A673 (cell line): ENCODE measurements at places on chromosomes 7 and 10. TPM values are rescaled to one million over a fixed set of nuclear protein-coding genes. Genes with fewer than 3 reads are reported as not detected.
A peak's percentile ranks its signal among the peaks of the same experiment; 100 is the strongest.

GRCh38 chr7:29115130-29115687, 31.1 kb downstream of the CPVL start:
- DNase-seq = no peak

Gene TWIST1
- 37.6 and 41.6 TPM in 2 replicates for total RNA-seq

Gene ABCC2
- total RNA-seq = 1.1 and 1.3 TPM in 2 replicates

- no peak for DNase-seq
Observed at GRCh38 chr7:39659356-39660013, 36.1 kb downstream of the RALA start.

DNA sequence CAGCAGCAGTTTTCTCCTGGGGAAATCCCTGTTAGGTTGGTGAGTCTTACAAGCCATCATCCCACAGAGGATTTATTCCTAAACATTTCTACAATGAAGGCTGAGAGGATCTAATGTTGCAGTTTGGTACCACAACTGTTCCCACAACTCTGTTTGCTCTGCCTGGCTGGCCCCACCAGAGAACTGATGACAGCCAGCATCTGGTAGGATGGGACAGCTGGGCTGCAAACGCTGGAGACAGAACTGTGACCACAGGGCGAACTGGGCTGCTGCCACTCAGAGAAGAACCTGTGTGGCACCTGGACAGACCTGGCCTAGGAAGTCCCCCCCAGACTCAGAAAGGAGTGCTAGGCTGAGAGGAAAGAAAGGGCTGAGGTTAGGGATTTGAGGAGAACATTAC, 94.8 kb downstream of the CALN1 start:
- no peak for DNase-seq

DNA sequence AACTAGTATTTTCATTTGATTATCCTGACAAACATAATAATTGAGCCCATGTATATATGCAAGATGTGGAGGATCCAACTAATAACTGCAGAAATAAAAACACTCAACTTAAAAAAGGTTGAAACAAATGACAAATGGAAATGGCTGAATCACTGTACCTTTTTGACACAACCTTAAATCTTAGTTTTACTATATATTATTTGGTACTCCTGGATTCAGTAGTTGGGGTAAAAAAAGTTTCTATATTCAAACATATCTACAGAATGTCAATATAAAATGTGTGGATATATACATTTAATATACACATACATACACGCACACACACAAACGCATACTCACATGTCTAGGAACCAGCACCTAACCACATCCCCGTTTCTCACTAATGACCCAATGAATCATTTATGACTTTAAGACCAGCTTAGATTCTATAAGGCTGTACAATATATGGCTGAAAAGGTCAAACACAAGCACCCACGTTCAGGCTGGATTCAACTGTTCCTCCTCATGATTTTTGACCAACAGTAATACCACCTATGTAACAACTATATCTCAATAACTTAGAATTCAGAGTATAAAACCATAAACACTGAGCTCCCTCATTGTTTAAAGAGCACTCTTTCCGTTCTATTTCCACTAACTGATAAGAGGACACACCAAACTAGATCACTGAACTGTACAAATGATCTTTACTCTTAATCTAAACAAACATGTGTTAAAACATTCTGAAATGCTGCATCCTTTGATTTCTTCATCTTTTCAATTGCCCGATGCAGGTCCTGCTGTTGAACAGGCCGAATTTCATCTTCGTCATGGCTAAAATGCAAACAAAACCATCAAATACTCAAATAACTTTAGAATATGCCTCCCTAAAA, 63.8 kb downstream of the ATAD1 start:
- DNase-seq = no peak

GRCh38 chr7:69596723-69597277, 1.5 kb upstream of the AUTS2 start:
- DNase-seq = no peak

Gene KDM7A
- 9.6 and 11.7 TPM in 2 replicates for total RNA-seq

Gene PRTFDC1
- total RNA-seq = 49.7 and 49.8 TPM in 2 replicates

GRCh38 chr10:54961040-54961439, 160.0 kb upstream of the PCDH15 start:
- DNase-seq = no peak

DNA sequence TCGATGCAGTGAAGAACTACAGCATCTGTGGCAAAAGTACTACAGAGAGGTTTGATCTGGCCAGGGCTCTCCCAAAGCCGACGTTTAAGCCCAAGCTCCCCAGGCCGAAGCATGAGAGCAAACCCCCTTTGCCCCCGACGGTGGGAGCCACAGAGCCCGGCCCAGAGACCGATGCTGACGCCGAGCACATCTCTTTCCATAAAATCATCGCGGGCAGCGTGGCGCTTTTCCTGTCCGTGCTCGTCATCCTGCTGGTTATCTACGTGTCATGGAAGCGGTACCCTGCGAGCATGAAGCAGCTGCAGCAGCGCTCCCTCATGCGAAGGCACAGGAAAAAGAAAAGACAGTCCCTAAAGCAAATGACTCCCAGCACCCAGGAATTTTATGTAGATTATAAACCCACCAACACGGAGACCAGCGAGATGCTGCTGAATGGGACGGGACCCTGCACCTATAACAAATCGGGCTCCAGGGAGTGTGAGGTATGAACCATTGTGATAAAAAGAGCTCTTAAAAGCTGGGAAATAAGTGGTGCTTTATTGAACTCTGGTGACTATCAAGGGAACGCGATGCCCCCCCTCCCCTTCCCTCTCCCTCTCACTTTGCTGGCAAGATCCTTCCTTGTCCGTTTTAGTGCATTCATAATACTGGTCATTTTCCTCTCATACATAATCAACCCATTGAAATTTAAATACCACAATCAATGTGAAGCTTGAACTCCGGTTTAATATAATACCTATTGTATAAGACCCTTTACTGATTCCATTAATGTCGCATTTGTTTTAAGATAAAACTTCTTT, 2.3 kb downstream of the LRRTM3 start:
- DNase-seq = no peak

Gene MAP3K8
- total RNA-seq = 4.5 TPM in 2 replicates

- DNase-seq = peak; percentile 33
Observed at GRCh38 chr7:155258226-155258560, 39.5 kb upstream of the INSIG1 start.

- no peak for DNase-seq
Observed at GRCh38 chr10:70274643-70275042, 9.2 kb downstream of the NPFFR1 start.

DNA sequence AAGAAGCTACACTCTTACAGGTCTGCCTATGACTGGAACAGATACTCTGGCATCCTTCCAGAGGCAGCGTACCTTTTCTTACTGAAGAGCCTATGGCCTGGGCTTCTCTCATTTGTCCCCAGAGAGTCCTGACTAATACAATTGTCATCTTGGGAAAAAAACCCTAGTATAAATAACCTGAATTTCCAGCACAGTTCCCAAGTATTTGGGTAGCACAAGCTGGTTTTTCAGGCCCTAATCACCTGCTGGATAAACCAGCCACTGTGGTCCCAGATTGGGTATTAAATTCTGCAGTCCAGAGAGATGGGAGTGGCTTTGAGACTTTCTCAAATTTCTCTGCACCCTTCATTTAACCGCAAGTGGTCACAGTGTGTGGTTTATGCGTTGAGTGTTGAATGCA, 186.8 kb upstream of the NEBL start:
- no peak for DNase-seq

Gene RADIL
- 5.0 and 7.6 TPM in 2 replicates for total RNA-seq

- DNase-seq = peak; percentile 68
Observed at GRCh38 chr7:117946151-117946633, 73.0 kb upstream of the CTTNBP2 start.

DNA sequence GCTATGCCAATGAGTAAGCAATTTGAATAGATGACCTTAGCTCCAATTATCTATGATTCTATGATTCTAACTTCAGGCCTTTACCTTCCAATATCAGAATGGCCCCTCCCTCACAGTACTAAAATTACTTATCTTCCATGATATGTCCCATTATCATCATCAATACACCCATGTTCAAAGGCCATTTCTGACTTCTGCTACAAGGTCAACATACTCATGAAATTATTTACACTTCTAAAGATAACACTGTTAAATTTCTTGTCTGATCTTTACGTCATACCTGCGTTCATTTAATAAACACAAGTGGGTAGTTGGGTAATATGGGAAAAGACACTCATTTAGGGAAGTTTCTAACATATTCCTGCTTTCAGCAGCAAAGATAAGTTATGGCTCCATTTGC, 21.2 kb downstream of the IMMP2L start:
- DNase-seq = no peak

DNA sequence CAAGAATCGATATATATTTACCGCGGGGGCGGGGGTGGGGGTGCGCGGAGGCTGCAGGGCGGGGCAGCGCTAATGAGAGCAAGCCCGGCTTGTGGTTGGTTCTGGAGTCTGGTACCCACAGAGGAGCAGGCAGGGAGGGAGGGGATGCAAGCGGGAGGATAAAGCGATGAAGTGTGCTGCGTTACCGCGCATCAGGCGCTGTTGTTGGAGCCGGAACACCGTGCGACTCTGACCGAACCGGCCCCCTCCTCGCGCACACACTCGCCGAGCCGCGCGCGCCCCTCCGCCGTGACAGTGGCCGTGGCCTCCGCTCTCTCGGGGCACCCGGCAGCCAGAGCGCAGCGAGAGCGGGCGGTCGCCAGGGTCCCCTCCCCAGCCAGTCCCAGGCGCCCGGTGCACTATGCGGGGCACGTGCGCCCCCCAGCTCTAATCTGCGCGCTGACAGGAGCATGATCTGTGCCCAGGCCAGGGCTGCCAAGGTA, at the start of gene HECW1:
Gene HECW1, plus strand, starts transcription at position 189 of the 482 bp plus-strand sequence. CDS start 131,259 bp downstream, outside the sequence.
- no peak for DNase-seq

DNA sequence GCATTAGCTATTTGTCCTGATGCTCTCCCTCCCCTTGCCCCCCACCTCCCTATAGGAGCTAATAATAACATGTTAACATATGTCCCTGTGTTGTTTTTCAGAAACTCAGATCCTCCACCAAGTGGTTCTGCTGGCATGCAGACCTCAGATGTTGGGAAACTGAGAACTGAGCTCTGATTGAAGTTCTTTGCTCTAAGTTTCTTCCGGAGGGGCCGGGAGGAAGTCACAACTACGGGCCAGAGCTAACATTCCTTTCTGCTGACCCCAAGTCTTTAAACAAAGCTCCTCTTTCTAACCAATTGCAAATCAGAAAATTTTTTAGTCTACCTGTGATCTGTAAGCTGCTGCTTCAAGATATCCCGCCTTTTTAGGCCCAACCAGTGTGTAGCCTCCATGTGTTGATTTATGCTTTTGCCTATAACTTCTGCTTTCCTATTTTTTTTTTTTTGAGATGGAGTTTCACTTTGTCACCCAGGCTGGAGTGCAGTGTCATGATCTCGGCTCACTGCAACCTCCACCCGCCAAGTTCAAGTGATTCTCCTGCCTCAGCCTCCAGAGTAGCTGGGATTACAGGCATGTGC, 66.6 kb downstream of the LYZL1 start:
- DNase-seq = no peak

DNA sequence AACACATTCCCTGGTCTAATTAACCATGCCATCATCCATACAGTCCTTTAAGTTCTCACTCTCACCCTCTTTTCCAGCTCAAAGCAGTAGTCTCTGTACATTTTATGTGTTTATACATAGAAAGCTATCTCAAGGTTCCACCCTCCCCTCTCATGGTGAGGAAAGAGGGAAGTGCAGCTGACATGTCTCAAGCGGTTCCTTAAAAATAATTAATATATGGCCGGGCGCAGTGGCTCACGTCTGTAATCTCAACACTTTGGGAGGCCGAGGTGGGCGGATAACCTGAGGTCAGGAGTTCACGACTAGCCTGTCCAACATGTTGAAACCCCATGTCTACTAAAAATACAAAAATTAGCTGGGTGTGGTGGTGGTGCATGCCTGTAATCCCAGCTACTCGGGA, 36.7 kb downstream of the ZC3HAV1 start:
- DNase-seq = no peak

Gene RTKN2
- 21.9 and 22.3 TPM in 2 replicates for total RNA-seq

Gene UCN3
- total RNA-seq = not detected in 2 replicates

DNA sequence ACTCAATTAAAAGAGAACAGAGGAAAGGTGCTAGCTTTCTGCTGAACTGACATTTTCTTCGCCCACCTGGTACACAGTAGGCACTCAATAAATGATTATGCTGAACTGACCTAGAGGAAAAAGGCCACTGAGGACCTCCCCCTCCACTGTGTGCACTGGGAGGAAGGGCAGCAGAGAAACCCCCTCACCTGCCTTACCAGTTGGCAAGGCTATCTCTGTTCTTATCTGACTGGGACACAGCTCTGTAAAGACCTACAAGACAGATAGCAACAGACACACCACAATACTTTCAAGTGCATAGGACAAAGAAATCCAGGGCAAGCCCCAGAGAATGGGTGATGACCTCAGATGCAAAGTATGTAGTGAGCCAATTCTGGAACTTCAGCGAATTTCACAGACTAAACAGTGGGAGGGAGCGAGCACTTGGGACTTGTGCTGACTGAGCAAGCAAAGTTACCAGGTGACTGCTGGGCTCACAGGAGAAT, 30.4 kb downstream of the PDLIM1 start:
- DNase-seq = peak; percentile 26
